Progenitor cell of endocrine pancreas (in vitro differentiated cells): ENCODE measurements at places on chromosomes 5 and 9. TPM values are rescaled to one million over a fixed set of nuclear protein-coding genes. Genes with fewer than 3 reads are reported as not detected.

The SIT1 gene
- total RNA-seq = not detected in 2 replicates

GRCh38 chr9:133707763-133708245 is 30.3 kb downstream of the SARDH start:
- peaks cover 7% of the 10 kb centered on the region for H3K27me3 ChIP-seq
- H3K36me3 ChIP-seq = no peaks in the 10 kb centered on the region
- no peak overlapping the region for H3K4me3 ChIP-seq
- no peak for DNase-seq
- H3K27ac ChIP-seq = no peak overlapping the region

- H3K27ac ChIP-seq = no peak overlapping the region
- no peaks in the 10 kb centered on the region for H3K27me3 ChIP-seq
- H3K4me1 ChIP-seq = peaks cover 12% of the 10 kb centered on the region
- no peak overlapping the region for H3K4me3 ChIP-seq
- DNase-seq = no peak
Measured at GRCh38 chr5:81234299-81234698, 1.2 kb downstream of the CKMT2 start.

DNA sequence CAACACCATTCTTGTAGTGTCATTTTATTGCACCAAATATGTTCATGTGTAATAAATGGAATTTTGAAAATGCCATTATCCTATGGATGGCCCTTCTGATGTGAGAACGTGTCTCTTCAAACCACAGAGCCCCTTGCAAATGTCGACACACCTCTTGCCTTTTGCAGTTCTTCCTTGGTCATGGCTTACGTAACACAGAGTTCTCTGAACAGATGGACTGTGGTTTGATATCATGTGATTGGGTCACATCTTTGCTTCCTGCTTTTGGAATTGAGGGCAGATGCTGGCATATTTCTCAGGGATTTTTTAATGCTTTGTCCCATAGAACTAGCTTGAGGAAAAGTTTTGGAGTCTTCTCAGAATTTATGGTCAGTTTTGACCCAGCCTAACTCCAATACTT is 4.6 kb downstream of the TGFBR1 start:
- peaks cover 36% of the 10 kb centered on the region for H3K4me1 ChIP-seq
- no peak overlapping the region for H3K4me3 ChIP-seq
- H3K27ac ChIP-seq = no peak overlapping the region
- H3K36me3 ChIP-seq = peaks cover 2% of the 10 kb centered on the region
- H3K27me3 ChIP-seq = peaks cover under 1% of the 10 kb centered on the region

DNA sequence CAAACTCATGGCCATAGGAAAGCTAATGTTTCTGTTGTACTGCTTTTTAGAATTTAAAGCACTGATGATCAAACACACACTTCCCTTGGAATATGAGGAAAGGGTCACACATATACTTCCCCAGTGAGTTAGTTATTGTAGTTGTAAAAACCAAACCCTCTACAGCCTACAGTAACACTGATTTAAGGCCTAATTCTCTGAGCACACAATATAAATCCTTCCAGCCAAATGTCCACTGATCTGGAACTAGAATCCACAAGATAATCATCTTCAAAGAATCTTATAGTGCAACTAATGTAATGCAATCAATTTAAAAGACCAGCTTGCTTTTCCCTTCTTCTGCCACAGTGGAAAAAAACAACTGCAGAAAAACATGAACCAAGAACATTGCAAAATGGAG is 219.3 kb downstream of the CAAP1 start:
- no peaks in the 10 kb centered on the region for H3K36me3 ChIP-seq
- H3K27me3 ChIP-seq = peaks cover 7% of the 10 kb centered on the region
- H3K4me3 ChIP-seq = no peak overlapping the region
- no peak for DNase-seq

DNA sequence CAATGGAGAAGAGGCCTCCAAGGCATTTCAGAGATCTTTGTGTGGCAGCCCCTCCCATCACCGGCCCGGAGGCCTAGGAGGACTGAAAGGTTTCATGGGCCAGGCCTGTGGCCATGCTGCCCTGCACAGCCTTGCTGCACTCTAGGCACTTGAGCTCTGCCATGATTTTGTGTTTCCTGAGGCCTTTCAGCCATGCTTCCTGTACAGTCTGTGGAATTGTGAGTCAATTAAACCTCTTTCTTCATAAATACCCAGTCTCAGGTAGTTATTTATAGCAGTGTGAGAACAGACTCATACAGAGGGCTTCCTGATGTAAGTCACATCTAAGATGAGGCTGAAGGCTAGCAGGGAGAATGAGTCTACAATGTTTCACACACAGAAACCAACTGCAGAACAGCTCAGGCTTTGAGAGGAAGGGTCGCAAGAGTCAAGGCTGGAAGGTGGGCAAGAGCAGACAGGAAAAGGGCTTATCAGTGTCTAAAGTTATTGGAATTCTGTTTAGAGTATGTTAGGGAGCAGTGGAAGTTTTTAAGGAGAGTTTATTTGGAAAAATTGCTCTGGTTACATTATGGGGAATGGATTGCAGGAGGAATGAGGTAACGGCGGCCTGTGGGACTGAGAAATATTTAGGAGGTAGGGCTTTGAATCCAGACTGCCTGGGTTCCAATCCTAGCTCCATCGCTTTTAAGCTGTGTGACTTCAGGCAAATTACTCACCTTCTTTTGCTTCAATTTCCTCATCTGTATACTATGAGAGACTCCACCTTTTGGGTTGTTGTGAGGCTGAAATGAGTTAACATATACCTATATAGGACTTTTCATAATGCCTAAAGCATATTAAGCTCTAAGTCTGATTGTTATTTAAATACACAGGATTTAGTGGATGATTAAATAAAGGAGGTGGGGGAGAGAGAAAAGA is 291.2 kb downstream of the CWC27 start:
- no peaks in the 10 kb centered on the region for H3K4me1 ChIP-seq
- H3K4me3 ChIP-seq = no peak overlapping the region
- DNase-seq = no peak

GRCh38 chr9:133088756-133089155 is 27.0 kb downstream of the CEL start:
- no peak overlapping the region for H3K27ac ChIP-seq
- no peaks in the 10 kb centered on the region for H3K4me1 ChIP-seq
- no peaks in the 10 kb centered on the region for H3K27me3 ChIP-seq
- no peaks in the 10 kb centered on the region for H3K36me3 ChIP-seq
- no peak for DNase-seq

GRCh38 chr5:31898036-31898632 is 259.2 kb downstream of the PDZD2 start:
- no peaks in the 10 kb centered on the region for H3K36me3 ChIP-seq
- no peaks in the 10 kb centered on the region for H3K27me3 ChIP-seq
- no peaks in the 10 kb centered on the region for H3K4me1 ChIP-seq

DNA sequence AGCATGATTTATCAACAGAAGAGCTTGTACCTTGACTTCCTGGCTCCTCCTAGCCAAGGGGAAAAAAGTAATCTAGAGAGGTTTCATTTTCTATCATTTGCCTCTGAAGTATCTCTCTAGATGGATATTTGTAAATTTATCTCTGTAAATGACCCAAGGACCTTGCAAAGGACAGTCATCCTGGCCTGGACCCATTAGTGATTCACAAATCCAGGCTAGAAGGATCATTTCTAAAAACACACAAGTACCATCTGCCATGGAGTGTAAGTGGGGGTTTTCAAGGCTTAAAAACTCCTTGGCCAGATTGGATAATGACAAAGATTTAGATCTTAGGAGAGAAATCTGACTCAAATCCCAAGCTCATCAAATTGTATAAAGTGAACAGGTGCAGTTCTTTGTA is 8.1 kb downstream of the TTC23L start:
- H3K36me3 ChIP-seq = peaks cover 18% of the 10 kb centered on the region
- no peaks in the 10 kb centered on the region for H3K4me1 ChIP-seq
- H3K27ac ChIP-seq = no peak overlapping the region
- H3K27me3 ChIP-seq = no peaks in the 10 kb centered on the region
- DNase-seq = no peak
